Mesothelial cell of epicardium (in vitro differentiated cells): ENCODE measurements at places on chromosomes 13 and 19. TPM values are rescaled to one million over a fixed set of nuclear protein-coding genes. Genes with fewer than 3 reads are reported as not detected.

- no peak for DNase-seq
- no peak overlapping the region for H3K27ac ChIP-seq
- H3K4me1 ChIP-seq, result no peaks in the 10 kb centered on the region
These were observed 417.4 kb downstream of the NDFIP2 start for GRCh38 chr13:79898202-79898826.

GRCh38 chr13:48449656-48450055 lies 36.7 kb upstream of the LPAR6 start:
- DNase-seq, result no peak
- H3K36me3 ChIP-seq, result peaks cover 17% of the 10 kb centered on the region
- no peak overlapping the region for H3K27ac ChIP-seq
- H3K4me3 ChIP-seq, result no peak overlapping the region
- H3K4me1 ChIP-seq, result peaks cover 6% of the 10 kb centered on the region

DNA sequence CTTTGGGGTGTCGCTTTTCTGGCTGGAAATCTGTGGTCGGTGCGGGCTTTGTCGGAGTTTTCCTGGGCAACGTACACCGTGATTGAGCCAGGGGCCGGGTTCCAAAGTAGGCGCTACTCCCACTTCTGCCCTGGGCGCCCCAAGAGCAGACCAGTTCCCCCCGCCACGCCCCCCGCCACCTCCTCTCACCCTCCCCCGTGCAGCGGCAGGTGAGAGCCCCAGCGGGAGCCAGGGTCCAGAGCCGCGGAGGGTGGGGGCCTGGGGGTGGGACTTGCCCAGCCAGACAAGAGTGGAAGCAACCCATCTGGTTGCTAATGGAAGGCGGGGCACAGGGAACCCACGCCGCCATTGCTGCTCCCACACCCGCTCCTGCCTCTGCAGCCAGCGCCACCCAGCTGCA lies 2195.9 kb downstream of the PCDH9 start:
- peaks cover 3% of the 10 kb centered on the region for H3K4me1 ChIP-seq
- no peak overlapping the region for H3K4me3 ChIP-seq
- no peak for DNase-seq
- no peaks in the 10 kb centered on the region for H3K36me3 ChIP-seq
- H3K27ac ChIP-seq, result no peak overlapping the region
- H3K27me3 ChIP-seq, result no peaks in the 10 kb centered on the region

- no peak overlapping the region for H3K27ac ChIP-seq
- H3K4me1 ChIP-seq, result peaks cover 27% of the 10 kb centered on the region
- no peak overlapping the region for H3K4me3 ChIP-seq
- no peaks in the 10 kb centered on the region for H3K36me3 ChIP-seq
- H3K27me3 ChIP-seq, result no peaks in the 10 kb centered on the region
These were observed 14.1 kb upstream of the METTL21C start for GRCh38 chr13:102708991-102709390.

DNA sequence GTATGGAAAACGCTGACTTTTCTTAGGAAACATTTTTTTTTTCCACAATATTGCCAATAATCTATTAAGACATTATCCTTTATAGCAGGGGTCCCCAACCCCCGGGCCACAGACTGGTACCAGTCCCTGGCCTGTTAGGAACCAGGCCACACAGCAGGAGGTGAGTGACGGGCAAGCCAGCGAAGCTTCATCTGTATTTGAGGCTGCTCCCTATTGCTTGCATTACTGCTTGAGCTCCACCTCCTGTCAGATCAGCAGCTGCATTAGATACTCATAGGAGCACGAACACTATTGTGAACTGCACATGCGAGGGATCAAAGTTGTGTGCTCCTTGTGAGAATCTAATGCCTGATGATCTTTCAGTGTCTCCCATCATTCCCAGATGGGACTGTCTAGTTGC lies 793.7 kb downstream of the SLITRK5 start:
- DNase-seq, result no peak
- H3K27me3 ChIP-seq, result no peaks in the 10 kb centered on the region
- no peaks in the 10 kb centered on the region for H3K36me3 ChIP-seq
- H3K4me3 ChIP-seq, result no peak overlapping the region
- H3K27ac ChIP-seq, result no peak overlapping the region
- H3K4me1 ChIP-seq, result peaks cover 10% of the 10 kb centered on the region

DNA sequence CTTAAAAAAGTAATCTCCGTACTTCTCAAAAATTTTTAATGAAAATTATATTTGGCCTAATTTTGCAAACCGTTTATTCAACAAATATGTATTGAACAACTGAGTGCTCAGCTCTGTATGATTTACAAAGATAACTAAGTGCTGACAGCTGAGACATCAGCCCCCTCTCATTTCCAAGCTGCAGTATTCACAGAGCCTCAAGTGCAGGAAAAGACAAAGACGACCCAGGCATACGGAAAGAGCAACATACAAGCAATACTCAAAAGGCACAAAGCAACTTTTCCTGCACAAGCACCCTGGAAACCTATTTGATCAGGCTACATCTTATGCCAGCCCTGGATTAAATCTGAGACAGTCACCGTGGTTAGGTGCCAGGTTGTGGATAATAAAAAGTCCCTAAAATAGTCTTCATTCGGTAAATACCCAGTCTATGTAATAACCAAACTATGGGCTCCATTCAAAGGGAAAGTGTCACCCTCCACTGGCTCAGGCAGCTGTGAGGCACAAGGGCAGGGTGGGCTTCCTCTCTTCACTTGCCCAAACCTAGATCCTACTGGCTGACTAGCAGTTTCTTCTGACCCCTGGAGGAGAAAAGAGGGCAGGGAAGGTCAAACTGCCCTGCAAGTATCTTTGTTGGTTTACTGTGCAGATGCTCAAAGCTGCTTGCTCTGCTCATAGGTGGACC lies 65.5 kb downstream of the TBC1D4 start:
- H3K27me3 ChIP-seq, result no peaks in the 10 kb centered on the region
- no peaks in the 10 kb centered on the region for H3K36me3 ChIP-seq
- H3K4me1 ChIP-seq, result peaks cover 38% of the 10 kb centered on the region
- H3K4me3 ChIP-seq, result no peak overlapping the region
- no peak for DNase-seq
- peak overlapping the region; percentile 60 for H3K27ac ChIP-seq

DNA sequence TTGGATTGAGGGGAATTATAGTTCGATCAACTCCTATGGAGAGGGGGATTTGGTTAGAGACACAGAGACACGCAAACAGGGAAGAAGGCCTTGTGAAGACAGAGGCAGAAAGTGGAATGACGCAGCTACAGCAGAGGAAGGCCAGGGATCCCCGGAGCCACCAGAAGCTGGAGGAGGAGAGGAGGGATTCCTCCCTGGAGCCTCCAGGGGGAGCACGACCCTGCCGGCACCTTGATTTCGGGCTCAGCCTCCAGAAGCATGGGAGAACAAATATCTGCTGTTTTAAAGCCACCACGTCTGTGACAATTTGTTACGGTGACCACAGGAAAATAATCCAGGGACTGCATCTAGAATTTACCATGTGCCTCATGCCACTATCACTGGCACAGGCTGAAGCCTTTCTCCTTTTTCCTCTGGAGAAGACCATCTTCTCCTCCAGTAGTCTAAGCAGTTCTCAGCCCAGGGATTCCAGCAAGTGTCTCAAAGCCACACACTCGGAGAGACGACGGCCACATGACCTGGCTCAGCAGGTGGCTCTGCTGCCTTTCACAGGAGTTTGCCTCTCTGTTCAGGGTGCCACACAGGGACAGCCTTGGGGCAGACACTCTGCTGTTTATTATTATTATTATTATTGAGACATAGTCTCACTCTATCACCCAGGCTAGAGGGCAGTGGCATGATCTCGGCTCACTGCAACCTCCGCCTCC lies 39.9 kb upstream of the CCNE1 start:
- peaks cover 17% of the 10 kb centered on the region for H3K4me1 ChIP-seq
- no peaks in the 10 kb centered on the region for H3K36me3 ChIP-seq
- no peak overlapping the region for H3K27ac ChIP-seq
- DNase-seq, result peak; percentile 68
- H3K27me3 ChIP-seq, result no peaks in the 10 kb centered on the region

Gene PSG2
- total RNA-seq, result not detected in 3 replicates

Gene ZSCAN1
- total RNA-seq, result 1.7 to 3.5 TPM (median 2.9 TPM) in 3 replicates

Gene KLK3
- total RNA-seq, result not detected in 3 replicates
